Adrenal gland (tissue), 19 donors: ENCODE measurements at places on chromosomes 11 and 22.

- DNase-seq, result no peak
Measured at GRCh38 chr22:25840891-25841290, 98.9 kb downstream of the MYO18B start.

- no peak for DNase-seq
Measured at GRCh38 chr11:96318850-96319249, 24.1 kb downstream of the MAML2 start.

GRCh38 chr11:94924171-94924572, 49.2 kb downstream of the CWC15 start:
- no peak for DNase-seq

GRCh38 chr11:60059521-60060240, 3.2 kb downstream of the MS4A3 start:
- DNase-seq, result no peak

- DNase-seq, result no peak
Measured at GRCh38 chr11:27330633-27331270, 32.3 kb downstream of the CCDC34 start.

DNA sequence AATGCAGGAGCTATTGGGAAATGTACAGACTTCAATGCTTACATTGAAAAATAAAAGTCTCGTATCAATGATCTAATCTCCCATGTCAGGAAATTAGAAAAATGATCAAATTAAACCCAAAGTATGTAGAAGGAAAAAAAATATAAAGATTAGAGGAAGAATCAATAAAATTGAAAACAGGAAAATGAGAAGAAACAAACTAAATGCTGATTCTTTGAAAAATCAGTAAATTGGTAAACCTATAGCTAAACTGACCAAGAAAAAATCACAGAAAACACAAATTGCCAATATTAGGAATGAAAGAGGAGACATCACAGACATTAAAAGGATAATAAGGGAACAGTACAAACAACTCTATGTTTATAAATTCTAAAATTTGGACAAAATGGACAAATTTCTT, 11.8 kb downstream of the OR2AT4 start:
- DNase-seq, result no peak
